Stomach (tissue), 19 donors: ENCODE measurements at places on chromosomes 16 and 17.

- DNase-seq = no peak
Observed at GRCh38 chr17:35167046-35167445, 19.4 kb downstream of the UNC45B start.

GRCh38 chr17:77887464-77888241 is 70.8 kb upstream of the TNRC6C start:
- DNase-seq = peak; percentile 92

- DNase-seq = no peak
Observed at GRCh38 chr17:63514974-63515373, 8.2 kb upstream of the KCNH6 start.

DNA sequence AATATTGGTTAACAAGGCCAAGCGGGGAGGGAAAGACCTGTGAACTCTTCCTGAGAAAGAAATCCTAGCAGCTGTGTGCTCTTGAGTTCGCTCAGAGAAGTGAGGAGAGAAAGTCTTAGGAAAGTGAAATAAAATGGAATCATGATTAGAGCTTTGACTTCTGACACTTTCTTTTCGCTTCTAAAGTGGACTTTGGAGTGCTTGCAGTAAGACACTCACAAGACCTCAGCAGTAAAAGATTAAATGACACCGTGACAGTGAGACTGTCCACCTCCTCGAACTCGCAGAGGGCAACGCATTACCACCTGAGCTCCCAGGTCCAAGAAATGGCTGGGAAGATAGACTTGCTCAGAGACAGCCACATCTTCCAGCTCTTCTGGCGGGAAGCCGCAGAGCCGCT is 71.2 kb downstream of the RNF213 start:
- no peak for DNase-seq

DNA sequence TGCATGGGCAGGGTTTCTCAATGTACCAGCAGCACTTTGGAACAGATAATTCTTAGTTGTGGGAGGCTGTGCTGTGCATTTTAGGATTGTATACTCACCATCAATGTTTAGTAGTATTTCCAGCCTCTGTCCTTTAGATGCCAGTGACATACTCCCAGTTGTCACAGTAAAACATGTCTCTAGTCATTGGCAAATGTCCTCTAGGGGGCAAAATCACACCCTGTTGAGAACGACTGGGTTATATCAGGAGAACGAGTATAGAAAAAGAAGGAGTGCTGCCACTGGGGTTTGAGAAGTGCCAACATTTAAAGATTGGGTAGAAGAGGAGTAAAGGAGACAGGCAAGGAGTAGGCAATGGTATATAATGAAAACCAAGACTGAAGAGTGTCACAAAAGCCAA is 37.9 kb upstream of the SMIM36 start:
- no peak for DNase-seq

DNA sequence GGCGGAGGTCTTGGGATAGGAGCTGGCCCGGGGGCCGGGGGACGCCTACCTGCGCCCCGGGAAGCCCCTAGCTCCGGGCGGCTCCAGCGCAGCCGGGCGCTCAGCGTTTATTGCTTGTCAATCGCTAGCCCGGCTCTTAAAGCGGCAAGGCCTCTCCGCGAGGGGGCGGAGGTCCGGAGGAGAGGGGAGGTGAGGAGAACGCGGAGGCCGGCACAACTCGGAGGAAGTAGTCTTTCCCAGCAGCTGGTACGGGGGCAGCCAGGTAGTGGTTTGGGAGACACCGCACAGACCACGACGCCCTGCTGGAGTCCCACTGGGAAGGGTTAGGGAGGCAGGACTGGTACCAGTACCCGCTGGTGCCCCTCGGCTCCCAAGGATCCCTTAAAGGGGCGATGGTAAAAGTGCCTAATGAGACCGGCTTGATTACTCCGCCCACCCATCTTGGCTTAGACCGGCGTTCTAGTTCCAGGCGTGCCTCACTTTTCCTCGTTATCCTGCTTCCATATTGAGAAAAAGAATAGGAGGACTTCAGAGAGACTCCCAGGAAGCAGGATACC is at the start of gene MPP2:
MPP2 (minus strand) TSS at position 112 of the 557 bp plus-strand sequence. CDS start 3,076 bp downstream, outside the sequence.
- DNase-seq = peak; percentile 93

- DNase-seq = no peak
Observed at GRCh38 chr16:86771506-86772460, 193.4 kb downstream of the FOXL1 start.

DNA sequence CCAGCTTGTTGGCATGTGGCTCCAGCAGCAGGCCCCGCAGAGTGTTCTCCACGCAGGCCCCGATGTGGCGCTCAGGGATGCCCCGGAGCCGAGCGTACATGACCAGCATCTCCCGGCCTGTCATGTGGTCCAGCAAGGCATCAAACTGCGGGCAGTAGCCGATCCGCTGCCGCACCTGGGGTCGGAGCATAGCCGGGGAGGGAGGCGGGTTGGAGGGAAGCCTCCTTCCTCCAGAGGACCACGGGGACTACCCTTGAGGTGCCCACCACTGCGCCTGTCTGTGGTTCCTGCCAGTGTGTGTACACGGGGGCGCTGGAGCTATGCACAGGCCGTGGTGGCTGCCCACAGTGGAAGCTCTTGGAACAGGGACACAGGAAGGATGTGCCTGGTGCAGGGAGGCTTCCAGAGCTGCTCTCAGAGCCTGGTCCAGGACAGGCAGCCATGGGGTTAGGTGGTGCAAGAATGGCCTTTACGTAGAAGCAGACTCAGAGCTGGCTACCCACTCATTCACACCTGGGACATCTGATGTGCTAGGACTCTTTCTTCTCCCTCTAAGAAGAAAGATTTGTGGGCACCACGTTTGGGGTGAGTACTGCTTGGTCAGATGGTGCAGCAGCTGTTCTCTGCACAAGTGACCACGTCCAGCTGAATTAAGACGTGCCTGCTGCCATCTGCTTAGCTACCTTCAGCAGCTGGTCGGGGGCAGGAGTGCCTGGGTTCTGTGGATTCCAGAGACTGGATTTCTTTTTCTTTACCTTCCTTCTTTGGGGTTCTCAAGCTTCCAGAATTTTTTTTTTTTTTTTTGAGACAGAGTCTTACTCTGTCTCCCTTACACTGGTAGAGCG is 11.3 kb upstream of the RNPS1 start:
- DNase-seq = no peak

GRCh38 chr16:30609002-30609925 is 925 bp downstream of the ZNF689 start:
- peak; percentile 54 for DNase-seq

DNA sequence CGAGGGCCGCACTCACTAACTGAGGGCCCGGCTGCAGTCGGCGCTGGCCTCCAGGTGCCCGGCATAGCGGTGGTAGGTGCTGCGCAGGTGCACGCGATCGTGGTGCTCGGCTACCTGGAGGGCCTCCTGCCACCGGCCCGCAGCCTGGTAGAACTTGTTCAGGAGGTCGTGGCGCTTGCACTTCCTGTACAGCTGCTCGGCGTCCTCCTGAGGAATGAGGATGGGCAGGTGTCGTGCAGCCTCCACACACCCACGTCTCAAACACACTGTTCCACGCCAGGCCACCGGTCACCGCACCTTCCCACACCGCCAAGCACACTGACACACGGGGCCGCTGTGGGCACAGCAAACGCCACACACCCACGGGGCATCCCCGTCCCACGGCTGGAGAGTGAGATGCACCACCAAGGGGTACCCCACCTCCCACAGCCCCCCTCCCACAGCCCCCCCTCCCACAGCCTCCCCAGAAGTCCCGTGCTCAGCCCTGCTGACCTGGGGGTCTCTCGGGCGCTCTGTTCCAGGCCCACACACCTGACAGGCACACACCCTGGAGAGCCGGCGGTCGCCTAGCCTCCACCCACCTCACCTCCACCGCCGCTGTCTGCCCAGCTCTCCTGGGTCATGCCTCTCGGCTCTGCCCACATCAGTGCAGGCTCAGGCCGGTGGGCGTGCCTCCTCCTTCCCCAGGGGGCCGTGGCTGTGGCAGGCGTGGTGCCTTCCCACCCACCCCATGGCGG is 7.4 kb upstream of the TMEM204 start:
- no peak for DNase-seq

DNA sequence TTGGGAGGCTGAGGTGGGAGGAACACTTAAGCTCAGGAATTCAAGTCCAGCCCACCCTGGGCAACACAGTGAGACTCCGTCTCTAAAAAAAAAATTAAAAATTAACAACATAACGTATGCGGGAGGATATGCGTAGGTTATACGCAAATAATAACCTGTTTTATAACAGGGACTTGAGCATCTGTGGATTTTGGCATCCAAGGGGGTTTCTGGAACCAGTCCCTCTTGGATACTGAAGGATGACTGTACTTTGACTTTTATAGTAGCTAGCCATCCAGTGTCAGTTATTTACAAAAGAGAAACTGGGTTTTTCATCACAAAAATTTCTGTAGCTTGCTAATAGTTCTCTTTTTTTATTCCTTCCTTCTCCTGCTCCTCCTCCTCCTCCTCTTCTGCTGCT is 64.5 kb downstream of the TNRC6C start:
- DNase-seq = no peak

- peak; percentile 89 for DNase-seq
Observed at GRCh38 chr16:10385725-10386516, at the start of gene ATF7IP2. ATF7IP2 (plus strand) TSS chr16:10386061; CDS start chr16:10430621, 44,560 bp downstream.

DNA sequence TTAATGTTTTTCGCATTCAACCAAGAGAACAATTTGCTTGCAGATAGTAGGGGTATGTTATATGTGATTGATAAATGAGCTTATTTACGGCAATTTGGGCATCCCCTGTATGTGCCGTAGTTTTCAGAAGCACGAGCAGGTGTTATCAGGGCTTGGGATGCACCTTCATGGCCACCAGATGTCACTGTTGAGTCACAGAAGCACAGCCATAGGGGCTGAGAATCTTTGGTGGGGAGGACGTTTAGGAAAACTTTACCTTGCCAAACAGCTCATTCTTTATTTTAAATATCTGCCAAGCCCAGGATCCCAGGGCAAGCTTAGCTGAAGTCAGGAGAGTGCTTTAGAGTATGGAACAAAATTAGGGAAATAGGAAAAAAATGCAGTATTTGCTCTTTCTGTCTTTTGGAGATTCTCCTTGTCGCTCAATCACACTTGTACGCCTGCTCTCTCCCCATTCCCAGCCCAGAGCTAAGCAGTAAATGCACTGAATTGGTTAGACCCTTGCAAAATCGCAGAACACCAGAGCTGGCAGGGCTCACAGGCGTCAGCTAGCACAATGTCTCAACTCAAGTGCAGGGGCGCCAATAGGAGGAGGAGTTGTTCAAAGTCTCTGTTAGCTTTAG is 93.6 kb upstream of the MPHOSPH6 start:
- DNase-seq = peak; percentile 68

DNA sequence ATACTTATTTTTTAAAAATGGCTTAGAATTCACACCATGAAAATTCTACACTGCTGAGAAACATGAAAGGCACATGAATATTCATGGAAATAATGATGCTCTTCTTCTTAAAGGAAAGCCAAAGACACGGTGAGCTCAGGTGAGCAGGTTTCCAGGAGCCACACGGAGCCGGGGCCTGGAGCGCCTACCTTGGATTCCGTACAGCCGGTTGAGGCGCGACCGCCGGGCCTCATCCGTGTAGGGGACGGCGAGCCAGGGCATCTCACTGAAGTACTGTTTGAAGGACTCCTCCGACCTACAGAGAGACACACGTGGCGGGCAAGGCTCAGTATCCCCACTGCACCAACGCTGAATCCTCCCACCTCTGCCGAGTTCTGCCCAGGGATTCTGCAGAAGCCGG is 37.1 kb downstream of the MRM3 start:
- DNase-seq = no peak

DNA sequence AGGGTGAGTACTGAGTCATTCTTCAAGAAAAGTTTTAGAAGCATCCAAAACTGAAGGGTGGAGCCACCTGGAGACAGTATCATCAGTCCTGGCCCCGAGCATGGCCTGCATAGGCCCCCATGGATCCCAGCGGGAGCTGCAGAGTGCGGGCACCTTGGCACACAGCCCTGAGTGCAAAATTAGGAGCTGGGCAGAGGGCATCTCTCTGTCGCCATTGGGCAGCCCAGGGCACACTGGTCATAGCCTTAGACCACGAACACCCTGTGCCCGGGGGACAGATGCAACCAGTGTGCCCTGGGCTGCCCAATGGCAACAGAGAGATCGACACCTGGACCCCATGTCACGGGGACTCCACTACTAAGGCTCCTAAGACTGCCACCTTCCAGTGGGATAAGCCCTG is 14.6 kb downstream of the MAPT start:
- DNase-seq = no peak

DNA sequence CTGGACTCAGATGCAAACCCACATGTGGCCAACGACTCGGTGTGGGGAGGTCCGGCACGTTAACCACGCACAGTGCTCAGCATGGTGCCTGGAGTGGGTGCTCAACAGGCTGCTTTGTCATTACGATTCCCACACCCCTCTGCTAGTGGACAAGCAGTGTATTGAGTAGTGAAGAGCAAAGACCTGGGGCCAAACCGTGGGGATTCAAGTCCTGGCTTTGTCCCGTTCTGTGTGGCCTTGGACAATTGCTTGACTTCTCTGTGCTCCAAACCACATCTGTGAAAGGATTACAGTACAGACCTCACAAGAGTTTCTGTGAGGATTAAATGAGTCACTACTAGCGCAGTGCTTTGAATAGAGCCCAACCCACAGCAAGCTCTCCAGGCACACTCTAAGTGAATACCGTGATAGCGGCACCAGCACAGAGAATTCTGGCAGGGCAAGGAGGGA is 33.8 kb downstream of the TRPV2 start:
- DNase-seq = no peak

DNA sequence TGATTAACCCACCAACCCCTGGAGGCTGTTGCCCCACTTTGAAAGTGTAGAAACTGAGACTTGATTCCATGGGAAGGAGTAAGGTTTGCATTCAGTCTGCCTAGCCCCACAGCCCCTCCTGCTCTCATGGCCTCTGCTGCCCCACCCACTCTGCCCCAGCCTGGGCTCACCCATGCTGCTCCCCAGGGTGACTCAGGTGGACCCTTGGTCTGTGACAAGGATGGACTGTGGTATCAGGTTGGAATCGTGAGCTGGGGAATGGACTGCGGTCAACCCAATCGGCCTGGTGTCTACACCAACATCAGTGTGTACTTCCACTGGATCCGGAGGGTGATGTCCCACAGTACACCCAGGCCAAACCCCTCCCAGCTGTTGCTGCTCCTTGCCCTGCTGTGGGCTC is 6.5 kb downstream of the PRSS41 start:
- DNase-seq = no peak

- no peak for DNase-seq
Observed at GRCh38 chr17:5502552-5502951, 16.2 kb downstream of the MIS12 start.

GRCh38 chr16:12862327-12862726 is 39.1 kb upstream of the SHISA9 start:
- no peak for DNase-seq

GRCh38 chr17:80263253-80264204 is 2.9 kb downstream of the RNF213 start:
- peak; percentile 93 for DNase-seq

- peak; percentile 94 for DNase-seq
Observed at GRCh38 chr17:63425483-63425882, 20.6 kb downstream of the CYB561 start.

DNA sequence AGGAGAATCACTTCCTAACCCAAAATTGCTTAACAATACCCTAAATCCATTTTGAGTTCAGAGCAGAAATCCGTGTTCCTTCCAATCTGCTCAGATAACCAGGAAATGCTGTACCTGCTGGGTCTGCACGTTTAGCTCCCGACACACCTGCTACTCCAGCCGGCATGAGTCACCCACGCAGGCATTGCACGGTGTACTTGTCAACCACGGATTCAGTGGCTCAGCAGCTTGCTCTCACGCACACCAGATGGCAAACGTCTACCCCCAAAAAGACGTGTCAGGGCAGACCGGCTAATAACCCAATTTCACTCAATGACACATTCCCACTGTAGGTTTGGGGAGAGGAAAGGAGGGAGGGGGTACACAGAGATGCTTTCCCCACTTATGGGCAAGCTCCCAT is 468.1 kb downstream of the SOX9 start:
- peak; percentile 84 for DNase-seq

GRCh38 chr16:6081320-6081976 is 983.9 kb upstream of the EEF2KMT start:
- DNase-seq = no peak
